Stimulated activated CD4-positive, alpha-beta T cell treated with anti-CD3 and anti-CD28 coated beads, Interleukin-12 subunit alpha, Interleukin-12 subunit beta, amount 100 ng/mL, for 48 hours (primary cell): ENCODE measurements at places on chromosomes 1 and 21.

- no peak for DNase-seq
Observed at GRCh38 chr1:22685591-22686059, 25.0 kb upstream of the EPHB2 start.

DNA sequence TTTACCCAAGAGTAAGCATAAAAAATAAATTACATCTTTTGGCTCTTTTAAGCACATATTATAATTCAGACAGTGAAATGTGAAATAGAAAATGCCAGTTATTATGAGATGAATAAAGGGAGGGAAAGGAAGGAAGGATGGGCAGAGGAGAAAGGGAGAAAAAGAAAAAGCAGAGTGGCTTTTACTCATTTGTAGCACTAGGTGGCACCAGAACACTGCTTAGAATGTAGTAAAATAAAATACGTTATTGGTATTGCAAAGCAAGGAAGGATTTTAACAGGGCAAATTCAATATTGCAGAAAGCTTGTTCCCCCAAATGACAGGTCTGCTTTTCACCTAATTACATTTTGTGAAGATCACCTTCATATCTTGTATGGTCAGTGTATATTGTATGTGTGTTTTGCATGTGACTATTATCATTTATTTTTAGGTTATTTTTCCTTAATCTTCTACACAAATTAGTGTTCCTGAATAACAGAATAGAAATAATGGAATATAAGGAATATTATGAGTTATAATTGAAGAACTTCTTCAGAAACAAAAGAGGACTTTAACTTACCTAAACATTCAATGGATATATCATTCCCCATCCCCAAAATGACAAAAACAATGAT lies 9.1 kb upstream of the PCNX2 start:
- DNase-seq: no peak

GRCh38 chr1:24392982-24393650 lies 20.5 kb downstream of the STPG1 start:
- DNase-seq: no peak

- no peak for DNase-seq
Observed at GRCh38 chr1:229557200-229557850, 1.2 kb downstream of the ABCB10 start.

DNA sequence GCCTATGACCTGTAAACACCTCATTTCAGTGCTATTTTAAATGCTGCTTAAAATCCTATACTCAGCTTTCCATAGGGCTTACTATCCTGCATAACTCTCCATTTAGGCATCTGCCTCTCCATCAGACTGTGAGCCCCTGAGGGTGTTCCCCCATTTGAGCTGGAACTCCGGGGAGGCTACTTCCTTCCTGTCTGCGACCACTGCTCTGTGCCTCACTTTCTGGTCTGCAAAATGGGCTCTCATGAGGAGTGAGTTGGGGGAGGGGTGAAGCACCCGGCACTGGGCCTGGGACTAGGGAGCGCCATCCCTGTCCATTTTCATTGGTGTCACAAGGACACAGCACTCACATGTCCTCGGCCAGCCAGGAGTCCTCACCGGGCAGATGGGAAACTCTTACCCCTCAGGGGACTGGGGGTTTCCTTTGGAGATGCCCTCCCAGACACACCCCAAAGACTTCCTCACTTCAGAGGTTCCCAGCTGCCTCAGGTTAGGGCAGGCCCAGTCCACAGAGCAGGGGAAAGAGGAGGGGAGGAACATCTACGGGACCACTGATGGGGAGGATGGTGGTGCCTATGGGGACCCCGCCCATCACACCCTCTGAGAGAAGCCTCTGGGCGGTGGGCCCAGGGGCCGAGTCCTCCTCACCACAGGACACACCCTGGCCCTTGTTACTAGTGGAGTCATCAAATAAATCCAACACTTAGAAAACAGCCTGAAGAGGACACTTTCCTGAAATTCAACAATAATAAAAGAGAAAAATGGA lies 134.9 kb downstream of the MATN1 start:
- no peak for DNase-seq

DNA sequence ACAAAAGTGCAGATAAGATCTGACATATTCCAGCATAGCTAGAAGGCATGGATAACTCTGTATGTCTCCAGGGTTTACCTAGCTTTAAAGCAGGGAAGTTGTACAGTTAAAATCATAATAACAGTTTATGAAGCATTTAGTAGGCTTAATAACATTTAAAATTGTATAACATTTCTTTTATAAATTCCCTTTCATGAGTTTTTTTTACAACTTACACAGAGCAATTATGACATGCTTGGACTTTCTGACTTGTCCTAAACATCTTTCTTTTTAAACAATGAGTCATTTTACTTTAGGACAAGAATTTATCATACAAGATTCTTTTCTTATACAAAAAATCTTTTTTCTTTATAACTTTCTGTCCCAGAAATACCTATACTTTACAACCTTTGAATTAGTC lies 408.5 kb upstream of the NEGR1 start:
- no peak for DNase-seq

- no peak for DNase-seq
Observed at GRCh38 chr1:44000122-44000665, 8.8 kb downstream of the CCDC24 start.

DNA sequence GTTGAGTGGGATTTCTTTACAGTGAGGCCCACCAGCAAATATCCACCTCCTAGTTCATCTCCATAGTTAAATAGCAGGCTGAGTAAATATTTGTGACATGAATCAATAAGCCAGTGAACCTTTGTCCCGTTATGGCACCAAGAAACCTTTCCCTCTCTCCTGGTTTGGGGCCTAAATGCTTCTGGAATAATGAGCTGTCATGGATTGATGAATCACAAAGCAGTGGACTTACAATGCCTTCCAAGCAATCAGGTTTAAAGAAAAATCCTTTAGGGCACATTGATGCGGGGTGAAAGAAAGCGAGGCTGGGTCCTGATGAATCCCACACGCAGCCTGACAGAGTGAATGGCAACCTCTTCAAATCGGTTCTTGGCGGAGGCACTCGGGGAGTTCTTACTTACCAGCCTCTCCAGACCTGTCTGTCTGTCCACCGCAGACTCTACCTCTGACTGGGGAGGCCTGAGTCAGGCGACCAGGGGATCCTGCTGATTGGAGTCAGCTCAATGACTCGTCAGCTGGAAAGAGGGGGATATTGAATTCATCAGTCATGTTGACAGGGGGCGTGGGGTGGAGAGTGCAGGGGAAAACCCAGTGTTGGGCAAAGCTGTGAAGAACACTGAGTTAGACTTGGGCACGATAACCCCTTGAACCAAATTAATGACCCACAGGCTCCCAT lies 247.3 kb downstream of the PLPP3 start:
- DNase-seq: no peak

DNA sequence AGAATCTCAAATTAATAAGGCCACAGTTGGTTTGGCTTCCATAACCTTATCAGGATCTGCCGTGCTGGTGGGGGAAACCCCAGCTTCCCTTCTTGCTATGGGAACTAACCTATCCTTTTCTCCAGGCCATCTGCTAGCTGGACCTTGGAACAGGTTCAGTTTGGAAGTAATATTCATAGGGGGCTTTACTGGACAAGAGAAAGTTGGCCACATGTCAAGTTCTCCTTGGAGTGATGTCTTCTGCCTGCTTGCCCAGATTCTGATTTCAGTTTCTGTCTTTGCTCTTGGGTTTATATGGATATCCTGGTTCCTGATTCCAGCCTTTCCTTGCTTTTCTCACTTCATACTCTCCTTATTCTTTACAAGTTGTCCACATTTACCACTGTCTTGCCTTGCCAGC lies 279.6 kb downstream of the ASTN1 start:
- DNase-seq: no peak

- no peak for DNase-seq
Observed at GRCh38 chr1:235995511-235995910, 69.4 kb downstream of the NID1 start.

DNA sequence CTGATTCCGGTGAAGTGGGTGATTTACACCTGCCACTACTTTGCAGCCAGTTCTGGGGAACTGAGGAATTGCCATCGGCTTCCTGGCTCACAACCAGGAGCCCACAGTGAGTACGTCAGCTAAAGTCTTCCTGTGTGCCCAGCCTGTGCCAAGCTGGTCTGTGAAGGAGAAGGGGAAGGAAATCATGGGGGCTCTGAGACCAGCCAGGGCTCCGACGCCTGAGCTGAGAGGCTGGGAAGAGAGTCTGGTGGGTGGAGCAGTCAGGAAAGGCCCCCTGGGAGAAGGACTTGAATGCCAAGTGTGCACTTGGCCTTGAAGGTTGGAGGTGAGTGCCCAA lies 1.2 kb downstream of the LURAP1 start:
- DNase-seq: no peak

GRCh38 chr1:90919190-90919719 lies 102.6 kb downstream of the ZNF644 start:
- DNase-seq: no peak

- DNase-seq: no peak
Observed at GRCh38 chr1:78491451-78492071, 787 bp downstream of the PTGFR start.

GRCh38 chr1:173451981-173452380 lies 25.2 kb upstream of the PRDX6 start:
- no peak for DNase-seq

- DNase-seq: no peak
Observed at GRCh38 chr1:6450943-6451373, 15.0 kb downstream of the TNFRSF25 start.

DNA sequence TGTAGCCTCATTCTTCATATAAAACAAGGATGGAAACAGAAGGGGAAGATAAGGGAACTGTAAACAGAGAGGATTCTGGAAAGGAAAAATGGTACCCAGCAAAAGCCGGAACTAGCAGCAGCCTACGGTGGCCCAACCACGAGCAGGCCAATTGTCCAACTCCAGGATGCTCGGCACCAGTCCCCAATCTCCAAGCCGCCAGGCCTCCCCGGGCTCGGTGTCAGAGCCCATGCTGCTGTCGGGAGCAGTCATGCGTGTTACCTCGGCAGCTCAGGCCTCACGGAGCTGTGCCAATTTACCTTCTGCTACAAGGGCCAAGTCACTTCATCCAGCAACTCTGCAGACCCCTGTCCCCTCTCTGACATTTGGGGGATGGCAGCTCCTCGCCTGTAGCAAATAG lies 130.8 kb downstream of the ZBTB18 start:
- no peak for DNase-seq

- DNase-seq: no peak
Observed at GRCh38 chr1:164930241-164930640, 371.3 kb downstream of the PBX1 start.

DNA sequence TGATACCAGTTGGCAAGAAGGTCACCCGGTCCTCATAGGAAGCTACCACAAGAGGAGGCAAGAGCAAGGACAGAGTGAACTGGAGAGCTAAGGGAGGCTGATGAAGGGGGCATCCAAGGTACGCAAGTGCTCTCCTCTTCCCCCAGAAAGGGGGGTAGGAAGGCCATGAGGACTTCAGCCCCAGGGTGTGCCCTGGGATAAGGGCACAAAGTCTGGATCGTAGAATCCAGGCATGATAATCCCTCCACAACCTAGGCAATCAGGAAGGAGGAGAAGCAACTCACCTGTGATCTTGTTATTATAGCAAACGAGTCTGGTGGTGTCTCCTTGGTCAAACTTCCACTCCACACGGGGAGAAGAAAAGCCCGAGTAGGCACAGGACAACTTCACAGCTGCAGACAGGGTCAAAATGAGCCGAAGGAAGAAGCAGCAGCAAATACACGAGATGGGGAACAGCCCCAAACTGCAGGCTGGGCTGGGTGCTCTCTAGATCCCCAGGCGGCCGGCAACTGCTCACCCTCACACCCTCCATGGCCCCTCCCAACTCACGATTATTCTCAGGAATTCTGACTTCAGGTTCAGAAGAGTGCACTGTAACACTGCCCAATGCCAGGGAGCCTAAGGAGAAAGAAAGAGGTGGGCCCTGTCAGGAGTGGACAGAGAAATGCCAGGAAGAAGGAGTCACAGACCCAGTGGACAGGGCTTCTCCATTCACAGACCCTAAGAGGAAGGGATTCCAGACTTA lies 20.0 kb downstream of the F11R start:
- no peak for DNase-seq

- no peak for DNase-seq
Observed at GRCh38 chr1:245566952-245567351, 412.2 kb downstream of the KIF26B start.

- DNase-seq: no peak
Observed at GRCh38 chr1:226629210-226629895, 80.8 kb downstream of the STUM start.

DNA sequence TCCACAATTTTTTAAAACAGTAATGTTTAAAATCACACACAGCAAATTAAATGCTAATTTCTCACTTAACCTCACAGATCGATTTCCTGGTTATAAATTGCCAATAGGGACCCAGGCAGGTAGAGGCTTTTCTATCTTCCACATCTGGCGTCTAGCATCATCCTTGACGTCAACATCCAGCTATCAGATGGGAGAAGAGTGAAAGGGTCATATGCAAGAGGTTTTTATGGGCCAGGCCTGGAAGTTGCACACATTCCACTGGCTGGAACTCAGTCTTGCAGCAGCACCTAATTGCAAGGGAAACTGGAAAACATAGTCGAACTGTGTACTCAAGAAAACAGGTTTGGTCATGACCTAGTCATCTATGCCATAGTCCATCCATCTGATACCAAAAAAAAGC lies 6.0 kb upstream of the EEIG2 start:
- no peak for DNase-seq

DNA sequence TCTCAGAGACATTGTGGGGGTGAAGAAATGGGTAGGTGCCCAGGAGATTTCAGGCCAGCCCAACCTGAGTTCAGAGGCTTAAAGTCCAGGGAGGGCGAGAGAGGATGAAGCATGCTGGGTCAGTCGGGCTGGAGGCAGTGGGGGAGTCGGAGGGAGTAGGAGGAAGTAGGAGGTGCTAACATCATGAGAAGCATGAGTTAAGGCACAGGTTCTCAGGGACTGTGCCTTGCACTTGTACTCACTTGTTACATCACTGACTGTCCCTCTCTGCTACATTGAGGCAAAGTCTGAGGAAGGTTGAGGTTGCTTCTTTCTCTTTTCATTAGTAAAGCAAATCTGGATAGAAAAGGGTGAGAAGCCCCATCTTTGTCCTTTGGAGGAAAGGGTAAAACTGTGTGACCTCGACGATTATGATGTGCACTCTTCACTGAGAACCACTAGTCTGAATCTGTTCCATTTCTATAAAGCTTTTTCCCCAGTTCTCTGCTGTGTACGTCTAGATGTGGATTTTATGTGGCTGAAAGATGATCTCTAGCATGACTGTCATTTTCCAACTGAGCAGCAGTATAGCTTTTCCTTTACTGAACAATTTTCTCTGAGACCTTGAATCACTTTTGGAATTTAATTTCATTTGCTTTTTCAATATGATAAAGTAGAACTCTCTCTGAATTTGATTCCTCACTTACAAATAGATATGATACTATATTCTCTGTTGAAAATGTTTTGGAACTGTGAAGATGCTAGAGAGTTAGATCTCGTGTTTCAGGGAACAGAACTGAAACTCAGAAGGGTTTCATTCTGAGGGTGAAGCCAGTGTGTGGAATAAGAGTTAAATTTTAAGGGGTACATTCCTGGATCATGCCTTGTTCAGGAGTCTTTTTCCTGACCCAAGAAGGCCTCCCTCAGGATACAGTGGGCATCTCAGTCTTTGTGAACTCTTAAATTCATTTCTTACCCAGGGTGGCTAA lies 94.6 kb downstream of the FGGY start:
- DNase-seq: no peak

- DNase-seq: no peak
Observed at GRCh38 chr1:157084720-157085119, 14.9 kb downstream of the ETV3L start.
